ENCODE measurements at places on chromosomes 12 and 14.

- DNase-seq: no peak
These were observed 363.0 kb upstream of the FKBP4 start for GRCh38 chr12:2431810-2432209.

DNA sequence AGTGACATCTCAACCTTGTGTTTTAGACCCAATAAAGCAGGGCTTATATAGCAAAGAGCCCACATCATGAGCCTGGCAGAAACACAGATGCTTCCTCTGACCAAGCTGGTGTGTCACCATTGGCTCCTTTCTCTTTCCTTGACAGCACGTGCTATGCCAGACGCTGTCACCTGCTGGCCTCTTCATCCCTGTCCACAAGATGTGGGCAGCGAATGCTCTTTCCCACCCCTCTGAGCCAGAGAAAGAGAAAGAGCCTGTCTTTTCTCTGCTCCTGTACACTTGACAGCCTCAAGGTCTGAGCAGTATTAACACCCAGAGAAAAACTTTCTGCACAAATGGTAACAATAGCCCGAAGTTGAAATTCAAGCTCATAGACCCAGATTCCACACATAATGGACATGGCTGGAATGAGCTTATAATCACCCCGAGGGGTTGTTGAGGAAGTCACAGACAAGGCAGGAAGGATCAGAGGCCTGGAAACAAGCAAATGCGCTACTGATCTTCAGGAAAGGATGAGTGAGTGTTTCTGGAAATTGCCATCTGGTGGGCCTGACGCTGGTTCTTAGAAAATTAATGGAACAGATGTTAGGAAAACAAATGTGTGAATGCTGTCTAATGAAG lies 8.9 kb downstream of the TGFB3 start:
- peak; percentile 50 for DNase-seq

DNA sequence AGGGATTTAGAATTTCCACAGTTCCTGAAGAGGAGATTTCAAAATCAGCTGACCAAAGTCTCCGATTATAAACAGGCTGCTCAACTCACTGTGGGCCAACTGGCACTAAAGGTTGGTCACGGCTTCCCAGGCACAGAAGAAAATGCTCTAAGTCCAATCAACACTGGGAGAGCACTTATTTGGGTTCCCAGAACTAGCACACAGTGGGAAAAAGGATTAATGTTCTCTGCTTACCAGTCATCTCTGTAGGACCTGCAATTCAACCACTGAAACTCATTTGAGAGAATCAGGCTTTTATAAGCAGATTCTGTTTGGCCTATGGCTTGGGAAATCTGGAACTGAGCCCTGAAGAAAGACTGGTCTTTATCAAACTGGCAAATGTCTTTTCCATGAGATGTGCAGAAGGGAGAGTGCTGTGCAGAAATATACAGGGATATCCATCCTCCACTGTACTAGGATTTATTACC lies 49.4 kb downstream of the ABCC9 start:
- DNase-seq: no peak

DNA sequence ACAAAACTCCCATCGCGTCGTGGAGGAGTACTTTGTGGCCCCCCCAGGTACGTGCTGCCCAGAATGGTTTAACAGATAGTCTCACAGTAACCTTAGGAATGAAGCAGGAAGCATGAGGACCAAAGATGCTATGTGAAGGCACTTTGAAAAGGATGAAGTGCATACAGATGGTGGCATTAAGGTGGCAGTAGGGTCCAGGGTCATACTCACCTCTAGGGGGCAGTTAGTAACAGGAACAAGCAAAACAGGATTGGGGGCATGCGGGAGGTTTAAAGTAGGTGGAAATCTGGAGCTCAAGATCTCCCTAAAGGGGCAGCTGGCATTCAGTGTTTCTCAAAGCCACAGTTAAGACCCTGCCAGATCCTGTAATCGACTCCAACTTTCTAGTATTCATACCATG lies 10.9 kb downstream of the GATC start:
- peak; percentile 28 for DNase-seq

GRCh38 chr14:96470331-96470730 lies 31.9 kb upstream of the PAPOLA start:
- DNase-seq: no peak

GRCh38 chr12:121138284-121138683 lies 5.6 kb downstream of the P2RX7 start:
- no peak for DNase-seq

GRCh38 chr12:51247523-51248206 lies 9.0 kb downstream of the DAZAP2 start:
- peak; percentile 72 for DNase-seq

GRCh38 chr12:109773384-109774011 lies 59.7 kb downstream of the TRPV4 start:
- DNase-seq: peak; percentile 26

GRCh38 chr12:124760560-124760959 lies 103.1 kb downstream of the SCARB1 start:
- DNase-seq: no peak

GRCh38 chr14:65434216-65434850 lies 21.8 kb downstream of the FUT8 start:
- DNase-seq: no peak

GRCh38 chr12:18284386-18284785 lies 23.1 kb downstream of the PIK3C2G start:
- DNase-seq: no peak

GRCh38 chr12:6830286-6830890 lies 2.2 kb downstream of the P3H3 start:
- DNase-seq: no peak

DNA sequence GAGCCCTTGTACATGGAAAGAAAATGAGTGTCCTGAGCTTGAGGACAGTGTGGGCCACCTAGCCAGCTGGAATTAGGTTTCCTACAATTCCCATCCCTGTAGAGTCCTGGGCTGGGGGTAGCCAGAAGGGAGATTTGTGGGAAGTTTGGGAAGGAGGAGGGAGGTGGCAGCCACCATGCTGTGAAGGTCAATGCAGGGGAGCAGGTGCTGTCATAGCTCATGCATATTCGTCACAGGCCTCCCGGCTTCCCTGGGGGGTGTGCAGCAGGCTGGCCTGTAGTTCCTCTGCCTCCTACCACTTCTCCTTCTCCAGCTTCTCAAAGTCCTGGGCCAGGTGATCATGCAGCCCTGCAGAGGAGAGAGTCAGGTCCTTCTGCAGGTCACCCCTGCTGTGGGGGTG lies 121.3 kb downstream of the TBX3 start:
- peak; percentile 56 for DNase-seq

DNA sequence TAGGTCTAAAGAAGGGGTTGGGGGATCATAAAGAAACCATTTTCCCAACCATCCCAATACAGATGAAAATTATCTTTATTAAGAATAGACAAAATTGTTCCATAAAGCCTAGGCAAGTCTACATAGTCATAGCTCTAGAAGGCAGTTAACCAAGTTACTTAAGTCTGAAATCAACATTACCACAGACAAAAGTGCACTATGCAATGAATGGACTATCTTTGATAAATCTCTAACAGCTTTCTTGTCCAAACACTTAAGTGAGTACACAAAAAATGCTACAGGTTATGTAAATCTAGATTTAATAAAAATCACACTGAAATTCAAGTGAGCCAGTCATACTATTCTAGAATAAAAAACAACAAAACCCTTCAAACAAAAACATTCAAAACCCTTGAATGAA lies 87.0 kb upstream of the GPHB5 start:
- DNase-seq: no peak

- no peak for DNase-seq
These were observed 26.0 kb downstream of the MAPK1IP1L start for GRCh38 chr14:55077170-55078151.

DNA sequence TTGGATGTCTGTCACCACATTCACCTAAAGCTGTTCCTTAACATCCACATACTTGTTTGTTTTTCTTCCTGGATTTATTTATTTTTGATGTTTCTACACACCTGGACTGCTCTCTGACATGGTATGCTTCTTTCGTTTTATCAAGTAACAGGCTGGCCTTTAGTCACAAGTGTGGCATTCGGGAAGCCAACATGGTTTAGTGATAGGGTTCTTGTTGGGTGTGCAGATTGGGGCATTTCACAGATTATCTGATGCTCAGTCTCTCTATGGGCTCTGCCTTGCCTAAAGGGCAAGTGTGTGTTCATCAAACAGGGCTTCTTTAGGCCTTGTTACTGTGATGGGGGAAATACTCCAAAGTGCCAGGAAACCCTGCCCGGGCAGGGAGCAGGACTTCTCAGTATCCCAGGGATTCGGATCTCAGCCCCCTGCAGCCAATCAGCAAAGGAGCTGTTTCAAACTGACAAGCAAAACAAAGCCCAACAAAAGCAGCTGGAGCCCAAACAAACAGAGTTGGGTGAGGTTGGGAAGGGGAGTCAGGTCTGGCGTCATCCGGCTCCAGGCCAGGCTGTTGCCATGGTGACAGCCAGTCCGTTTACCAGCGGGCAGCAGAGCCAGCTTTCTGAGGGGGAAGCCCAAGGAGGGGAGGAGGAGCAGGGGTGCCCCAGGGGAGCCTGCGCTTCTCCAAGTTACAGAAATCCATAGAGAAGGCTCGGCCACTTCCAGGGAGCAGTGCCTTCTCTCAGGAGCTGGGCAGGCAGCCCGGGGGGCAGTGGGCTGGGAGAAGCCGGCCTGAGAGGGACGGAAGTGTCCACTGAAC lies 31.9 kb downstream of the FOS start:
- DNase-seq: peak; percentile 98

- DNase-seq: no peak
These were observed 60.4 kb upstream of the CMKLR1 start for GRCh38 chr12:108399514-108399913.

DNA sequence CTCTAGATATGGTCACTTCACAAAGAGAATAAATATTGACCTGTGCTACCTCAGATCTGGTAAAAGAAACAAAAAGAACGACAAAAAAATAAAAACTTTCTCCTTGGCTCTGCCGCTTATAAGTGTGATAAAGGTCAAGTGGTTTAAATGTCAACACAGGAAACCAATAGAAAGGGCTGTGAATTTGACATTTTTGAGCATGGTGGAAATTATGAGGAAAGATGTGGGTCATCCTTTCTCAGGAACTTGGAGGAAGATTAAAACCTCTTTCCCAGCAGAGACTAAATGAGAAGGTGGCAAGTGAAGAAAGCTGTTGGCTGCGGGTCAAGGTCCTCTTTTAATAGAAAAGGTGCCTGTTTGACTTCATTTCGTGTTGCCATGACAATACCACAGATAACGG lies 28.2 kb downstream of the TESPA1 start:
- no peak for DNase-seq

- no peak for DNase-seq
These were observed 836 bp downstream of the EVL start for GRCh38 chr14:100065942-100066574.

GRCh38 chr12:122306407-122306806 lies 40.1 kb upstream of the VPS33A start:
- DNase-seq: no peak

GRCh38 chr14:34671716-34672115 lies 41.8 kb upstream of the SNX6 start:
- DNase-seq: no peak

DNA sequence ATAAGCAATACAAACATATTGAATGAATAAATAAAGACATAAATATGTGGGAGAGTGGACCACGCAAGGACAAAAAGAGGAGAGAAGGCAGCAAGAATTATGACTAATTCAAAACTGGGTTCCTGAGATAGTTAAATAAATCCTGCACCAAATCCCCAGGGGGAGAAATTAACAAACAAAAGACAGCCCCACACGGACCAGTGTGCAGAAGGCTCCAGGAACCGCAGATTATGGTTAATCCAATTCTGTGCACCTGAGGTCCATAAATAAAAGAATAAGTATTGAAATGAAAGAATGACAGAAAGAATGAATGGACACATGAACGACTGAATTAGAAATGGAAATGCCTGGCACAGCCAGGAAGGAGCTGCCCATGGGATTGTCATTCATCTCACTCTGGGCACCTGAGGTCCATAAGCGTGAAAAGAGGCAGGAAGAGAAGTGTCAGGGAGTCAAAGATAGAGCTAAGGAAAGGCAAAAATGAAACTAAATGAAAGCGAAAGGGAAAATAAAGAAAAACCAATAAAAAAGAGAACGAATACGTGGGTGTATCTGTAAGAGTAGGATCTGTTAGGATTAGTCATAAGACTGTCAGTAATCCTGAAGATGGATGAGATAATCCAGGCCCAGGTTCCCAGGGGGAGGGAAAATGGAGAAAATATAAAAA lies 23.3 kb downstream of the MEG3 start:
- DNase-seq: peak; percentile 45

DNA sequence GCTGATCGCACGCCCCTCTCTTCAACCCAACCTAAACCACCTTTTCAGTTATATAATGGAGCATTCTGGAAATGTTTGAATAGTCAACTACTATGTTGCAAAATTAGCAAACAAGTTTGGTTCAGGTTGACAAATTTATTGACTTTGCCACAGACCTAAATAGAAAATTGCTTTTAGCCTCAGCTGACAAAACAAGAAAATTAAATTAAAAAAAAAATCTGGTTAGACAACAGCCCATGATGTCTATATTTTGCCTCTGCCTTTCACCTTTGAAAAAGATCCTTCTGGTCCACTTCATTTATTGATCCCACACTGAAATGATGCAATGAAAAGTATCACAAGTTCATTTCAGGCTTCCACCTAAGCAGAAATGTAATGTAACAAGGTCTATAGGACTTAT lies 17.5 kb downstream of the SLC38A4 start:
- DNase-seq: no peak

DNA sequence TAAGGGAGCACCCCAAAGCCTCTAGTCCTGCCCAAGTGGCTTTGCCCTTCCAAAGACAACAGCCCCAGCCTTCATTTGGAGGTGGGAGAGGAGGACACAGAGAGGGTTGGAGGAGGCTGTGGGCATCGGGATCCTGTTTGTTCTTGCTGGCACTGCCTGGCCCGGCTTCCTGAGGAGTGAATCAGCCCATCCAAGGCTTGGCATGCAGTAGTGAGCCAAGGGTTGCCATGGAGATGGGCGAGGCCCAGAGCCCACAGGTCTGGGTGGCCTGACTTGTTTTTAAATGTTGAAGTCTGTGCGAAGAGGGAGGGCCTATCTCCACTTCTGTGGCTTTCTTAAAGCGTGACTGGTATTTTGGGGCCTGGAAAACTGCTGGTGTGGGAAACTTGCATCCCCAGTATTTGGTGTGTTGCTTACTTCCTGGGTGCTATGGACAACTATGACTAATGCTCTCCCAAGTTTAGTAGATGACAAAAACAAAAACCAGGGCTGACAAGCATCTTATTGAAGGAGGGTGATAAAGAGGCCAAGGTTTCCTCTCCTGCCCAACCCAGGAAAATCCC lies 15.8 kb downstream of the CD9 start:
- peak; percentile 15 for DNase-seq

All from NCI-H69 (cell line).